ENCODE measurements at places on chromosomes 12 and 14.

DNA sequence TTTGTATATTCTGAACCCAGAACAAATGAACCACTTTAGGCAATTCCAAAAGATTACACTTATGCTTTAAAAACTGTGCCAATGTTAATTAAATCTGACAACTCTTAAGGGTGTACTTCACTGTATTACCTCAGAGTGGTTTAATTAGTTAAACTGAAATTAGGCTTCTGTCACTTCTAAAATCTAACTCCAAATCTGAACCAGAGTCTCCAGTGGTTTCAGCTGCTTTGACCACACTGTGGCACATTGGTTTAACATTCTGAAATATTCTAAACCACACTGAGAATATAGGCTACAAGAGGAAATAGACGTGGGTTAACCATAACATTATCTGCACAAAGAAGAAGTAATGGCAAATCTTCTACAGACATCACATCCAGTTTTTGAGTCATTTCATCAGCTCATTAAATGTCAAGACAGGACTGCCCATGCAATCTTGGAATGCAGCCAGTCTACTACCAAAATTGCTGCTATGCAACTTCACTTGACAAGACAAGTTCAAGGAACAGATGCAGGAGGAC is 94.8 kb downstream of the LRP6 start:
- no peak for DNase-seq

- no peak for DNase-seq
Observed at GRCh38 chr12:15733136-15733535, 56.1 kb downstream of the EPS8 start.

GRCh38 chr12:1199700-1200099 is 208.7 kb downstream of the ERC1 start:
- no peak for DNase-seq

DNA sequence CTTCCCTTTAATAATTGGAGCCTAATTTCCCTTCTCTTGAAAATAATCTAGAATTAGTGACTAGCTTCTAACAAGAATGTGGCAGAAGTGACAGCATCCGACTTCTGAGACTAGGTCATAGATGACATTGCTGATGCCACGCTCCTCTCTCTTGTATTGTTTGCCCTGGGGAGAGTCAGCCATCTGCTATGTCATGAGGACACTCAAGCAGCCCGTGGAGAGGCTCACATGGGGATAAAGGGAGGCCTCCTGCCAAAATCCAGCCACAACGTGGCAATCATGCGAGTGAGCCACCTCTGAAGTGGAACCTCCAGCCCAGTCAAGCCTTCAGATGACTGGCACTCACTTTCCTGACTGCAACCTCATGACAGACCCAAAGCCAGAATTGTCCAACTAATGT is 54.2 kb upstream of the LRRK2 start:
- DNase-seq: no peak

GRCh38 chr12:2487278-2487677 is 307.5 kb upstream of the FKBP4 start:
- DNase-seq: no peak
